Bone marrow (tissue), 2 donors: ENCODE measurements at places on chromosomes 11 and 22.

GRCh38 chr11:12716816-12717215 lies 42.6 kb downstream of the TEAD1 start:
- DNase-seq: no peak

DNA sequence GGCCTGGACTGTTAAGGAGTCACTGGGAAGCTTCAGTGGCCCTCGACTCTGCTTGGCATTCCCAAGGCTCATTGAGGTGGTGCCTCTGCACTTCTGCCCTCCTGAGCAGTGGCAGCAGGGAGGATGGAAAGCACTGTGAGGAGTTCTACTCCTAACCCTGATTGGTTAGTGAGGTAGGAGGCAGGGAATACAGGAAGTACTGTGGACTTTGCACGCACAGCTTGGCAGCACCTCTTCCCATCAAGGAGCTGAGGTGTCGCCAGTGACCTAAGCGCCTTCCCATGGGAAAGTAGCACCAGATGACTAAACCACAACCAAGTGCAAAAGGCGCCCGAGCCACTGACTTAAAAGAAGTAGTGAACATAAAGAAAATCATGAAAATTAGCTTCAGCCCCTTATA lies 152.5 kb upstream of the CADM1 start:
- DNase-seq: no peak

DNA sequence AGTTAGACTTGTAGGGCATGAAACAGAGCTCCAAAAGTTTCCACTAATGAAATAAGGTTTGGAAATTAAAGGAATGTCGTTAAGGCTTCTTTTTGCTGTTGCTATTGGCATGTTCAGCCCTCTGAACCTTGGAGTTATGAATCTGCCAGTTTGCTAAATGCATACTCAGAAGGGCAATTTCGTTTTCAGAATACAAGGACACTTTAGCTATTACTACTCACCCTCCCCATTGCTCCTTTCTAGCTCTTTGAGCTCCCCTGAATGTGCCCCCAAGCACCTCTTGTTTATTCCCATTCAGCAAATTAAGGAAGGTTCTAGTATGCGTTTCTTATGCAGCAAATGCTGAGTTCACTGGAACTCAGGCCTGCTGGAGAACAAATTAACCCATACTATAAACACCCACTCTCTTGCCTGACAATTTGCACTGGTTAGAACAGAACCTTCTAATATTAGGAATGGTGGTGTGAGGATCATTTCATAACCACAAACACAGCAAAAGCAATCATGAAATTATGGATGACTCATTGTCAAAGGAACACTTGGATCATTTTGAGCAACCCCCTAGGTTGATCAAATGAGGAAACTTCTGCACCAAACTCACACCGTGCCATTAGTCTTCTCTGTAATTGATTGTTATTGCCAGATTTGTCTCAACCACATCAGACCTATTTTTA lies 26.2 kb upstream of the LIN7C start:
- no peak for DNase-seq

- no peak for DNase-seq
Observed at GRCh38 chr22:37991731-37992442, 7.5 kb upstream of the SOX10 start.

- no peak for DNase-seq
Observed at GRCh38 chr11:1178201-1178885, 20.6 kb downstream of the MUC5AC start.

GRCh38 chr11:13686776-13687175 lies 18.3 kb downstream of the FAR1 start:
- DNase-seq: no peak

DNA sequence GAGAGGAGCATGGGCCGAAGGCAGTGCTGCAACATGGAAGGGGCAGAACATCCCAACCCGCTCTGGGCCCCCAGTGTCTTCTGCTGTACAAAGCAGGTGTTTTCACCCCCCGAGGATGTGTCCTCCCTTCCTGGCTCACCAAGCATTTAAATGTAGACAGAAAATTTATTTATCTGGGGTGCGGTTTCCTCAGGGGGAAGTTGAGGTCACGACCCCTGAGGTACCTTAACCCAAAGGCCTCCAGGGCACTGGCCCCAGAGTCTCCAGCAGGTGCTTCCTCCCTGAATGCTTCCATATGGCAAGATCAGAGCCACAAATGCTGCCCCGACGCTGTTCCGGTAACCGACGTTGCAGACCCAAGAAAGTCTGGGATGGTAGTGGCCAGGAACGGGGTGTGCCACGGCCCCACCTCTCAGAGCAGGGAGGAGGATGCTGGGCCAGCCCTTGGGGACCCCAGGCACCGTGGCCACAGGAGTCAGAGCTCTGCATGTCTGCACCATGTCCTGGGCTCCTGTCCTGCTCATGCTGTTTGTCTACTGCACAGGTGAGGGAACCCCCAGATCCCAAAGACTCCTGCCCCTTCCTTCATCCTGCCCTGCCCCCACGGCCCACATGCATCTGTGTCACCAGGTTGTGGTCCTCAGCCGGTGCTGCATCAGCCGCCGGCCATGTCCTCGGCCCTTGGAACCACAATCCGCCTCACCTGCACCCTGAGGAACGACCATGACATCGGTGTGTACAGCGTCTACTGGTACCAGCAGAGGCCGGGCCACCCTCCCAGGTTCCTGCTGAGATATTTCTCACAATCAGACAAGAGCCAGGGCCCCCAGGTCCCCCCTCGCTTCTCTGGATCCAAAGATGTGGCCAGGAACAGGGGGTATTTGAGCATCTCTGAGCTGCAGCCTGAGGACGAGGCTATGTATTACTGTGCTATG lies at the start of gene VPREB1:
VPREB1 (plus strand) TSS at position 471 of the 935 bp plus-strand sequence; CDS start at position 499, 28 bp downstream.
- DNase-seq: no peak

- DNase-seq: no peak
Observed at GRCh38 chr22:19180234-19180633, 1.7 kb upstream of the SLC25A1 start.

DNA sequence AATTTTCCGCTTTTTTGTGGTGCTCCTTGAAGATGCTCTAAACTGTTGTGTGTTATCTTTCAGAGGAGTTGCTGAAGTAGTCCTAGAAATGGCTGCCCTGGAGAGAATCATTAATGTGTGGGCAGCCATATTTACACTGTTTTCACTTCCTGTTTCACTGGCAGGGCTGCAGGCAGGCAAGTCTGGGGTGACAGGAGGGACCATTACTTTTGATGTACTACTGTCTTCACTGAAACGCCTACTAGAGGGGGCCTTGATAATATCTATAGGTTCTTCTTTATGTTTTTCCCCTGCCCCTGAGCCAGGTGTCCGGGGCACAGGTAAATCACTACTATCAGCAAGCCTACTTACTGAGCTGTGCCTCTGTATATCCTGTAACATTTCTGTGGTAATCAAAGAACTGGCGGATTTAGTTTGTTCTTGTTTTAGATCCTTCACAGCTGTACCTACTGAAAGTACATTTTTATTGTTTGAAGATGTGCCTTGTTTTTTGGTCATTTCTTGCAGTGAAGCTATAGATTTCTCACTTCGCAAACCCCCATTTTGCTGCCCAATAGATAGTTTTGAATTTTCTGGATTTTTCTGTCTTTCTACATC lies 39.7 kb downstream of the ACAT1 start:
- DNase-seq: no peak

DNA sequence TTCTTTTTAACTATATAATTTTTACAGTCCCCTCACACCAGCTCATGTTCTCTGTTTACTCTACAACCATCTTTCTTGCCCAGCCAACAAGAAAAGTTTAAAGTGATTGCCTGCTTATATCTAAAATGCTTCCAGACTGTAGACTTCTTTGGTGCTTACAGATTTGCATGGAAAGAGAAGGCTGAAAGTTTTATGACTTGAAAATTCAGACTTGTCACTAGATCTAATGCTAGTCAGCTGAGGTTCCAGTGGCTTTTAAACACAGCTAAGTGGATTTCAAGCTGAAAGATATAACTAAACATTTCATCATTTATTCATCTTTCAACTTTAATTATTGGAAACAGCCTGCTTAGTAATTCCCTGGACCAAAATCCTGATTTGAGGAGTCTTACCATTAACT lies 178.4 kb downstream of the NAV2 start:
- no peak for DNase-seq
